Naive B cell (primary cell): ENCODE measurements at places on chromosomes 1 and 21.

DNA sequence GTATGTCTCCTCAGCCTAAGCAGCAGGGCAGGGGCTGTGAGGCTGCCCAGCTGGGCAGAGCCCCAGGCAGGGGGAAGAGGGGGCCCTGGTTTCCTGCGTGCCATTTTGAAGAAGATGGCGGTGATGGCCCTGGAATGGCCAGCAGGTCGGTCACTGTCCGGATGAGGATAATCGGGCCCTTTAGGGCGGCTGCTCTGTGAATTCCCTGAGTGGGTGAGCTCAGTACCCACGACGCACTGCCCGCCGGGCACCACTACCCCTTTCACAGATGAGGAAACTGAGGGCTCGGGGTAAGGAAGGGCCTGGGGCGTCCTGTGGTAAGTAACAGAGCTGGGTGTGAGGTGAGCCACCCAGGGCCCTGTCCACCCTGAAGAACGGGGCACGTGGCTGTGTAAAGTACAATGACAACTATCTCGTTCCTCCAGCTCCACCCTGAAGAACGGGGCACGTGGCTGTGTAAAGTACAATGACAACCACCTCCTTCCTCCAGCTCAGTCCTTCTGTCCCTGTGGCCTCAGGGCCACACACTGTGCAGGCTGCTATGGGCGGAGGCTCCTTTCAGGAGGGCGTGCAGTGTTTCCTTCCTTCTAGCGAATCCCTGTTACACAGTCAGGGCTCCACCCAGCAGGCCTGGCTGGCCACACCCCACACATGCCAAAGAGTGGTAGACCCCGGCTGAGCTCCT lies 23.2 kb downstream of the ITGB2 start:
- no peak for DNase-seq

DNA sequence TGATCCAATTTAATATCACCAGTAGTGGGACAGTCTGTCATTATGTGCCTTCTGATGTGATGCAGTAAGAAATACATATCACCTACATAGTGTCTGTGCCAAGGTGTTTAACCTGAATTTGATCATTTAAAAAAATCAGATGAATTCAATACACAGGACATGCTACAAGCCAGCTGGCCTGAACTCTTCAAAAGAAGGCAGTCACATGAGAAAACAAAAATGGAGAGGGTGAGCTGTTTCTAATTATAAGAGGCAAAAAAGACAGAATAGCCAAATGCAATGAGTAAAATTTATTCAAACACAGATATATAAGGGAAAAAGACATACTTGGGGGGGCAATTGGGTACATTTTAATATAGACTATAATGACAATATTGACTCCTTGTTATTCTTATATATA lies 66.5 kb downstream of the ST3GAL3 start:
- DNase-seq = no peak

DNA sequence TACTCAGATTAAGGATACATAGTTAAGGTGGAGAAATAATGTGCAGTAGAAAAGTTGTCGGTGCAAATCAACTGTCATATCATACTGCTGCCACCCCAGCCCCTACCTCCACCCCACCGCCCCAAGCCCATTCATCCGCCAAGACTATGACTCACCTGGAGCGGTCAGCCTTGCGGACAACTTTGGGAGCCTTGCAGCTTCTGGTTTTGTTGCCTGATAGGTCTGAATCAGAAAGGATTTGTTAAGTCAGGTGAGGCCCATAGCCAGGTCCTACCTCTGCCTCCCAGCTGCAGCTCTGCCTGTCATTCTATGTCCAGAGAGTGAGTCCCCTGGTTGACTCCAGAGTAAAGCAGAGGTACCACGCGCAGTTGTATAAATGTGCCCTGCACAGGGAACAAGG lies 12.6 kb downstream of the C1orf162 start:
- no peak for DNase-seq

DNA sequence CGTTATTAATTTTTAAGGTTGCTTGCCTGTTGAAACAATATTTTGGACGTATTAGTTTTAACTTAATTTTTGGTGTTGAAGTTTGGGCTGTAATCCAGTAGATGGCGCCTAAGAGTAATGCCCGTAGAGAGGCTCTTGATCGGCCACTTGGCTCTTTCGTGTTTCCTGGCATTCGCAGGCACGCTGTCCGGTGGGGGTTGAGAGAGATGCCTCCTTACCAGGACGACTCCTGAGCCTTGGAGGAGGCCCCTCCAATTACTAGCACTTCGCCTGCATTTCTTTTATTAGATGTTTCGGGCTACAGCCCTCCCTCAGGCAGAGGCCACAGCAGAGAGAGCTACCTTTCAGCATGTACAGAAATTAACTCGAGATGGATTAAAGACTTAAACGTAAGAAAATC lies 12.0 kb downstream of the OR2M4 start:
- peak; percentile 12 for DNase-seq

- no peak for DNase-seq
Observed at GRCh38 chr1:27572019-27572678, 31.8 kb downstream of the AHDC1 start.

- DNase-seq = no peak
Observed at GRCh38 chr1:54310439-54311328, 95.5 kb downstream of the SSBP3 start.

GRCh38 chr1:109923131-109923945 lies 12.7 kb downstream of the CSF1 start:
- no peak for DNase-seq

DNA sequence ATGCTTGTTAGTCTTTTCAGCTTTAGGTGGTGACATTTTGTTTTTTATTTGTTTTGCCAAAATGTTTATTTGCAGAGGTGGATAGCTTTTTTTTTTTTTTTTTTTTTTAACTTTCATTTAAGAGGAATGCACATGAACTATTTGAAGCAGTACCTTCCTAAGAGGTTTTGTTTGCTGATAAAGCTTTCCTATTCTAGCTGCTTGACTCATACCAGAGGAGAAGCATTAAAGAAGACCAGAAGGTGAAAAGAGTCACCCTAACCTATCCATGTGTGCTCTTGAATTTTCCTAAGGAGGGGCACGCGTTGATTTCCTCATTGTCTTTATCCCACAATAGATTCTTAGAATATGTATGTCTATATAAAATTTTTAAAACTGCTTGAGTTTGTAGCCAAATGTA lies 57.7 kb downstream of the PRDM2 start:
- DNase-seq = no peak

GRCh38 chr1:16449065-16449464 lies 8.5 kb downstream of the NECAP2 start:
- no peak for DNase-seq

GRCh38 chr1:5526822-5527551 lies 465.2 kb downstream of the NPHP4 start:
- no peak for DNase-seq

- DNase-seq = no peak
Observed at GRCh38 chr1:158454537-158454936, 7.1 kb upstream of the OR10K1 start.

DNA sequence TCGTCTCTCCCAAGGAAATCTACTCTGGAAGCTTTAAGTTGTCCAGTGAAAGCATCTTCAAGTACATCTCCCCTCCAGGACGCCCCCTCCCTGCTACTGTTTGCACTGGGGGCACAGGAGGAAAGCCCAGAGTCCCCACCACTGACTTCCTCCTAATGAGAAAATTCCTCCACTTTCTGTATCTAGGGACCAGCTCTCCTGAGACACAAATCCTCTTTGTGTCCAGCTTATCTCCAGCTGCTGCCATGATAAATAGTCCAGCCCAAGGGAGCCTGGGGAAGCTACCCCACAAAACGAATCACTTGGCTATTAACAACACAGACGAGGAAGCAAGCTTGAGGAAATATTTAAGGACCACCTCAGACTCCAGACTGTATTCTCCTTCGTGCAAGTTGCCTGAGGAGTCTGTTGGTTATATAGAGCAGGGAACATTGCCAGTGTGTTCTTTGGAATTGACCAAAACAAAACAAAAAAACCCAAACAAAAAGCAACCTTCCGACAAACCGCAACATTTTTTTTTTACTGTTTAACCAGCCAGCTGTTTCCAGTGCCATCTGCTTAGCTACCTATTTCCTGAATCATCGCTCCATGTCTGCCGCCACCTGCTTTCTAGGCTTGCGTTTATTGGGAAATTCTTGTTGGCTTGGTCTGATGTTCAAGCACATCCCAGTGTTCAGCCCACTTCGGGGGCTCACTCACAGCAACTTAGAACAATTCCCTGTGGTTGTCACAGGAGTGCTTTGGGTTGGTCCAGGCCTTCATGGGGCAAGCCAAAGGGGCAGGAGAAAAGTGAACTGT lies 7.7 kb downstream of the C1orf226 start:
- no peak for DNase-seq

- no peak for DNase-seq
Observed at GRCh38 chr1:214662223-214662785, 59.3 kb downstream of the CENPF start.

DNA sequence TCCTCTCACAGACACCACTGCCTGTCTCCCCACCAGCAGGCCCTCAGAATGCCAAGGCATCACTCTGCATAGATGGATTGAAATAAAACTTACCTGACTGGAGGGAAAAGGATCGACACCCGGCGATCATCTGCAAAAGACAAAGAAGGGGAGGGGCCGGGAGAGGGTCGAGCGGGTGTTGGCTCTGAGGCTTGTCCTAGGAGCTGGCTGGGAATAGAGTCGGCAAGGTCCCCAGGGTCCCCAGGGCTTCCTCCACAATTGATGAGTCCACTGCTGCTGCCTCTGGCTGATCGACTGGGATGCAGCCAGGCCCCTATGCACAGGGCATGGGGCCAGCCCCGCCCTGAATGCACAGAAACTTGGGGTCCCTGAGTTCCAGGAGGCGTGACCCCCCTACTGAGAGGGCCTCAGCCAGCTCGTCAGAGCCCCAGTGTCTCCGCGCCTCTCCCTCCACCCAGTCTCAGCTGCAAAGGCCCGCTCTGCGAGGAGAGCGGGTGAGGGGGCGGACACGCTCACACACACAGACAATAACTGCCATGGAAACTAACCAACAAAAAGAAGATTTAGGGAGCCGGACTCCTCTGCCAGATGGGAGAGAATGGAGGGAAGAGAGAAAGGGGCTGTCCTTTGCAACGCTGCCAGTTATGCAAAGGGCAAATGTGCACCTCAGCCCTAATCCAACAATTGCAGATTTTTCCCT lies at the start of gene KLHDC8A:
KLHDC8A (minus strand) TSS at position 483 of the 700 bp plus-strand sequence. CDS start 13,318 bp downstream, outside the sequence.
- DNase-seq = no peak

GRCh38 chr21:36694593-36695282 lies 4.2 kb upstream of the SIM2 start:
- no peak for DNase-seq

GRCh38 chr1:96358057-96358456 lies 363.5 kb upstream of the PTBP2 start:
- no peak for DNase-seq
